ENCODE measurements at places on chromosomes 16 and 17.

DNA sequence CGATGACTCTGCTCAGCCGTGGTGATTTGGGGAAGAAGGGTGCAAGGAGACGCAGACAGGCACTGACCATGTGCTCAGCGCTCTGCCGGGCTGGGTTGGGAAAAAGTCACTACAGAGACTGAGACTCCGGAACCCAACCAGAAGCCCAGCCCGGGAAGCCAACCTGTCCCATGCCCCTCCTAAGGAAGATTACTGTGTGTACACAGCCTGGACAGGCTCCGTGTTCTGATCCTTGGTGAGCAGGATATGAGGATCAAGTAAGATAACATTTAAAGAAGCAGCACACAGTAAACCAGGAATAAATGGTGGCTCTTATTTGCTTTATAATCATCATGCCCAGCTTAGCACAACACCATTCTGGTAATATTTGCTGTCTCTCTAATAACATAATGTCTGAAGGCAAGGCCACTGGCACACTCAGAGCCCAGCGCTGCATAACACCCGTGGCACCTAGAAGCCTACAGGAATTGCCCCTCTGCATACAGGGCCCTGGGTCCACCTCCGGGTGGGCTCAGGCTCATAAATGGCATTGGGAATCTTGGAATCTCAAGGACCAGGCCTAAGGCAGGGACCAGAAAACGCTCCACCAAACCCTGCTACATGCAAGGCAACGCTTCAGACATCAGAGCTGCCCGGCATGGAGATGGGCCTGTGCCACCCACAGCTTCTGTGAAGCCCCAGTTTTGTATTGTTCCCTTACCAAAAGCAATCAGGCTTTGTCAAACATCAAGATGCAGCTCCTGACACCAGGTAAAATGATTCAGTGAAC is 113.5 kb downstream of the DYNLRB2 start:
- DNase-seq, result no peak

DNA sequence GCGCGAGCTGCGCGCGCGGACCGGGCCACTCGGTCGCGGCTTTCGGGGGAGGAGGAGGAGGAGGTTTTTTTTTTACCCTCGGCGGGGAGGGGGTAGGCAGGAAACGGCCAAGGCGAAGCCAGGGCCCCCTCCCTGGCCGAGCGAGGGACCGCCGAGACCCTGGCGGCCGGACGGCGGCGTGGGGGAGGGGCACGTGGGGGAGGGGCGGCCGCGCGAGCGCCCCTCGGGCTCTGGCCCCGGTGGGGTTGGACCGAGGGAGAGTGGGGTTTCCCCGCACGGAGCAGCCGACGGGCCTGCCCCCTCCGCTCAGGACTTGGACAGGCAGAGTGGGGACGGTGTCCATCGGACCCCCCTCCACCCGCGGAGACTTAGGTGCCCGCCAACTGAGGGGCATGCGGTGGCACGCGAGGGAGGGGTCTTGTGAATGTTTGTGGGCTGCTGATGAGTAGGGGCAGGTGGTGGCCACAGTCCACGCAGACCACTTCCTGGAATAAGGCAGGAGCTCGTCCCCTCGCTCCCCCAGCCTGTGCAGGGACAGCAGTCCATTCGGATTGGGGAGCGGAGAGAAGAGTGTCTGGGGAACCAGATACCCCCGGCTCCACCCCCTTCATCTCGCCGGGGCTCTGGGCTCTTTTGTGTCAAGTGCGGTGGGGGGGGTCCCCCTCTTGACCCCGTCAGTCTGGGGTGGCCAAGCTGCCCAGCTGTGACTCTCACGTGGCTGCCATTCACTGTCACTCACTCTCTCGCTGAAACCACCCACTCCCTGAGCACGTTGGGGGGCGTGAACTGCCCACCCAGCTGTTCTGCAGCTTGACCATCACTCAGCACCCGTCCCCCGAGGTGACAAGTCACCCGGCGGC is 3.0 kb upstream of the CHD3 start:
- no peak for DNase-seq

DNA sequence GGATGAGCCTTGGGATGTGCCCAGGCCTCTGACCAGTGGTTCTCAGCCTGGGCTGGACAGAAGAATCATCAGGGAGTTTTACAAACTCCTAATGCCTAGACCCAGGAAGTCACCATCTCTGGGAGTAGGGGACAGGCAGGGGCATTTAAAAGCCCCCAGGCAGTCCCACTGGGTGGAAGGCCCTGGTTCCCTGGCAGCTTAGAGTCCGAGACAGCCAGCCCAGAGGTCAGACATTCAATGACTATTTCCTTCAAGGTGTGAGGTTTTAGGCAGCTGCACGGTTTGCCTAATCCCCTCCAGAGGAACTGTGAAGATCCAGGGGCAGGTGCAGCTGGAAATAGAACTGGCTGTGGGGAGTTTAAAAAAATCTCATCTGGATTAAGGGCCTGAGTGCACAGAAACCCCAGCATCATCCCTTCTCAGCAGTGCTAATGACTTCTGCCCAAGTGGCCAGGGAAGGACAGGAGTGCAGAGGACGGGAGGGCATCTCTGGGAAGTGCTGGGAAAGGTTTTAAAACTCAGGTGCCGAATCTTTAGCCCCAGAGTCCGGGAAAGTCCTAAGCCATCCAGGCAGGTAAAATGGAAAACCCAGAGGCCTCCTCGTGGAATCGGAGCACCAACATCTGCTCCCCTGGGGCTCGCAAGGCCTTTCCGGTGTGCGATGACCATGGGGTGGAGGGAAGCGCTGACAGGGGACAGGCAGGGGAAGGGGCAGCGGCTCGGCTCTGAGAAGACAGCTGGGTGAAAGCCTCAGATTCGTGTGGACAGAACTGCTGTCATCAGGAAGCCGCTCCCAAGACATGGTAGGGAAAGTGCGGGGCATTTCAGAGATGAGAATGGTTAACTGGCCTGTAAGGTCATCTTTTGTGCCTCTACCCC is 1.5 kb upstream of the LGALS3BP start:
- DNase-seq, result no peak

DNA sequence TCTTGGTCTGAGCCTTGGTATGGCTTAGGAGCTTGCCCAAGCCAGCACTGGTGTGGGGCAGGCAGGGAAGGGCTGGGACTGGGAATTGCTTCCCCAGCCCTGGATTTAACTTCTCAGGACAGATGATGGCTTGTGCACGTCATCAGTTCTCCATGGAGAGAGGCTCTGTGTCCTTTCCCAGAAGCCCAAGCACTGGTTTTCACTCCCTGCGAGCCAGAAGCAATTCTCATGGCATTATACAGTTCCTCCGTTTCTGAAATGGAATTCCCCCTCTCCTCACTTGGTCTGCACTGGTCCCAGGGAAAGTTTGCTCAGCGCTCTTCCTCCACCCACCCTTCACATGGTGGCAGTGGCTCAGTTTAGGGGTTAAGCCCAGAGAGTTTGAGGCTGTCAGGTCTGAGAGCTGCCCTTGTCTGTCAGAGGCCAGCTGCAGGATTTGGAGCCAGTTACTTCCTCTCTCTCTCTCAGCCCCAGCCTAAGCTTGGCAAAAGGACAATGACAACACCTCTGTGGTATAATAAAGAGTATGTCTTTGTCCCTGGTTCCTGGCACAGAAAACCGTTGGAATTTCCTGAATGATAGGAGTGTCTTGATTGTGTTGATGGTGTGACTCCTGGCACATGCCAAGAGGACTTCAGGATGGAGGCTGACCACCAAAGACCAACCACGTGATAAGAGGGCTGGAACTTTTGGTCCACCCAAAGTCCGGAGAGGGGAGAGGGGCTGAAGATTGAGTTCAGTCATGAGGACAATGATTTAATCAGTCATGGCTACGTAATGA is 219.6 kb upstream of the TNRC6C start:
- DNase-seq, result peak; percentile 46

DNA sequence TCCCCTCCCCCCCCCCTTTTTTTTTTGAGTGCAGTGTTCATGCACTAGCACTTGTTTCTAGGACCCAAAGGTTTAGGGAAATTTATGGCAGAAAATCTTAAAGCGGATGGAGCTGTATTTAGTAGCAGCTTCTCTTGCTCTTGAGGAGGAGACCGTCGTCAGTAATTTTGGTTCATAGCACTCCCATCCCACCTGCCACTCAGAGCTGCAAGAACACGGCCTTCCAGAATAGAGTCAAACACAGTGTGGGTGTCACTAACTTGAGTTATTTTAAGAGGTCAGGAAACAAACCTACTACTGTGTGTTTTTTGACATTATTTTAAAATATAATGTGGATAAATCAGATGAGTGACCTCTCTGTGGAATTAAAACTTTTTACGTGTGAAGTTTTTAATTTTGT is 37.3 kb downstream of the SEC14L1 start:
- DNase-seq, result no peak

GRCh38 chr16:55175389-55175788 is 148.6 kb upstream of the IRX6 start:
- no peak for DNase-seq

- no peak for DNase-seq
Observed at GRCh38 chr16:29903590-29903989, 3.3 kb downstream of the ASPHD1 start.

- DNase-seq, result no peak
Observed at GRCh38 chr17:39782481-39782880, 44.7 kb downstream of the GRB7 start.

DNA sequence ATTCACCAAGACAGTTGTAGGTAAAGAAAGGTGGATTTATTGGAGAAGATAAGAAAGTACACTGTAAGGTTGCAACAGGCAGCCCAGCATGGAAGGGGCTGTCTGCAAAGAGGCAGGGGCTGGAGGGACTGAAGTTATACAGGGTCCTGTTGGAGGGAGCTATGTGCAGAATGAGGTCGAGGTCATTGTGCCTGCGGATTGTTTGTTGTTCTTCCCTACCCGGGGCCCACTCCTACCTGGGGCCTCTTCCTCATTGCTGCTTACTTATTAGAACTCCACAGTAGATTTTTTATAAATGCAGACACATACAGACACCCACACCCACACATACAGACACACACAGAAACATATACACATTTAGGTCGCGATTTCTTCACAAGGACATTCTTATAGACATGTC is 466.2 kb downstream of the MAF start:
- DNase-seq, result no peak

- DNase-seq, result no peak
Observed at GRCh38 chr16:13994239-13995106, 74.5 kb downstream of the ERCC4 start.
